ENCODE measurements at places on chromosomes 2 and 18.

DNA sequence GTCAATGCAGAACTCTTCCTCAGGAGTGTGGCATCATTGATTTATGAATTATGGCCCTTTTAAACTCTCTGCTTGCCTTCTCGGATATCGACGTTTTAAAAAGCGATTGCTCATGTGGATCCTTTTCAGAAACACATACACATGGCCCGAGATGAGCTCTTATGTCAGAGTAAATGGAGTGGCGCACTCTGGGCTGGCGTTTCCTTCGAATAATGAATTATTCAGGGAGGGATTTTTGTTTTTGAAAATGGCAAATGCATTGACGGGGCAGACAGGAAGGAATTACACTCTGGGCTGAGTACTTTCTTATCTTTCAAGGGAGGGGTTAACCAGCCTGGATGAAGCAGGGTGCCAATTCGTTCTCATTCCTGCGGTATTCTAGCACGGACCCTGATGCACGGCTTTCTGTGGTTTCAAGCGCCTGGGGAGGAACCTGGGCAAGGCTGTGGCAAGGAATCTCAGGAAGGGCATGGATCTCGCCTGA, 142.7 kb downstream of the PRKCE start:
- no peak for DNase-seq

DNA sequence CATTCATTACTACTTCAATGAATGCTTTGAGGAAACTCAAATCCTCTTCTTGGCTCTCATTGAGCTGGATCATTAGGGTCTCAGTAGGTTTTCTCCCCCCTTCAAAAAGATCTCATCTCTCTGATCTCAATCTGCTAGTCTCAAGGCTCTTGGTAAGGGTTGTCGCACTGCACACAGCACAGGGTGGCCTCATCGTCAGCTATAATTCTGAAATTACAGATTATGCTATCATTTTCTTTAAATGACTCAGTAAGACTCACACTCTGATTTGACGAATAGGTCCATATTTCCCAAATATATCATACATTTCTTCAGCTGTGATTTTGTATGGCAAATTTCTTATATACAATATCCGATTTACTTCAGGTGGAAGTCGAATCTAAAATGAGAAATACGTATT, 2.3 kb downstream of the SF3B6 start:
- DNase-seq, result no peak

DNA sequence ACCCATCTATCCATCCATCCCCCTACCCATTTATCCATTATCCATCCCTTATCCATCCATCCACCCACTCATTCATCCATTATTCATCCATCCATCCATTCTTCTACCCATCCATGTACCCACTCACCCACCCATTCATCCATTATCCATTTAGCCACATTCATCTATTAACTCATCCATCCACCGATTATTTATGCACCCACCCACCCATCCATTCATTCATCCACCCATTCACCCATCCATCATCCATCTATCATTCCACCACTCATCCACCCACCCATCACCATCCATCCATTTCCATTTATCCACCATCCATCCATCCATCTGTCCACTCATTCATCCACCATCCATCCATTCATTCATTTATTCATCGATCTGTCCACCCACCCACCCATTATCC, 137.4 kb upstream of the CTDP1 start:
- DNase-seq, result no peak

DNA sequence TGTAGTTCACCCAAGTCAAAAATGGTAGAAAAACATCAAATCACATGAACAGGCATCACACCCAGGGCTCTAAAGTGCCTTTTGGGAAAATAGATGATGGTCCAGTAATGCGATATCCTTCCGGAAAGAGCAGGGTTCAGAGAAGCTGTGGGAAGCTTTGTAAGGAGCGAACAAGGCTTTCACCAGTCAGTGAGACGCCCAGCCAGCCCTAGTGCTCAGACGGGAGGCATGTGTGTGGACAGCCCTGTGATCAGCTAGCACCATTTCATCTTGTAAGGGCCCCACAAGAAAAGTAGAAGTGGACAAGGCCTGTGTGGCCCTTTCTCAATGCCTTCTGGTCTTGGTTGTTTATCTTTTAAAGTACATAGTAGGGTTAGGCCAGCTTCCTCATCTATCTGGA, 76.1 kb downstream of the SMIM21 start:
- no peak for DNase-seq

GRCh38 chr2:95260028-95261023, 13.9 kb upstream of the PROM2 start:
- DNase-seq, result no peak

- DNase-seq, result no peak
Measured at GRCh38 chr18:3525870-3526420, 76.0 kb downstream of the TGIF1 start.

GRCh38 chr2:135948642-135949355, 36.6 kb downstream of the DARS1 start:
- no peak for DNase-seq

DNA sequence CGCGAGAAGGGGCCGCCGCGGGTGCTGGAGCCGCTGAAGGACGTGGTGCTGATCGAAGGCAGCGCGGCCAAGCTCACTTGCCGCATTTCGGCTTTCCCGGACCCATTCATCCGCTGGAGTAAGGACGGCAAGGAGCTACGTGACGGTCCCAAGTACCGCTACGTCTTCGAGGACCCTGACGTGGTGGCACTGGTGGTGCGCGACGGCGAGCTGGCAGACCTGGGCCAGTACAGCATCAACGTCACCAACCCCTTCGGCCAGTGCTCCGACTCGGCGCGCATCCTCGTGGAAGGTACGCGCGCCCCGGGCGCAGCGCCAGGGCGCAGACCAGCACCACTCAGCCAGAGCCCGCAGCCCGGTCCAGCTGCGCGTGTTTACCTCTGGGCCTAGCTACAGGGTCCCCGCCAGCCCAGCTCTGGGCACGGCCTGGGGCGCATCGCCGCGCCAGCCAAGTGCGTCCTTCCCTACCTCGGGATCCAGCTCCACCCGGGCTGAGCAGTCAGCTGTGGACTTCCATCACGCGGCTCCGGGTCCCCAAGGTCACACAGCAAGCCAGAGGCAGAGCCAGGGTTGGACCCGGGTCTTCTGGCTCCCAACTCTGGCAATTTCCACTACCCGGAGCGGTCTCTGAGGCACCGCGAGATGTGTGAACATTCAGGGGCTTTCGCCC, 1.7 kb upstream of the GMPPA start:
- no peak for DNase-seq
